ENCODE measurements at places on chromosomes 5 and 9.

DNA sequence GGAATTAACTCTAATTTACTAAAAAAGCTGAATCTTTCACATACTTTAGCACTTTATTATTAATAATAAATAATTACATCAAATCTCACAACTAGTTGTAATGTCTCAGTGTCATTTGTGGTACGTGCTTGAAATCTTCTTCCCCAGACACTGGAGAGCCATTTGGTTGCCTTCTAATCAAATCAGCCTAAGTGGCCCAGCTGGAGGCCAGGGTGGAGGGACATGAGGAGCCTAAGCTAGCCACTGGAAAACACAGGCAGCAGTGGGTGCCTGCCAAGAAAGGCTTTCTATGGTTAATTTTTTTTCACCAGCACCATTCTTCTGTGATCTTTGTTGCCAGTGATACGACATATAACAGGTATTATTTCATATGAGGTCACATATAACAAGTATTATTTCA is 117.0 kb downstream of the ERCC6L2 start:
- DNase-seq, result no peak

DNA sequence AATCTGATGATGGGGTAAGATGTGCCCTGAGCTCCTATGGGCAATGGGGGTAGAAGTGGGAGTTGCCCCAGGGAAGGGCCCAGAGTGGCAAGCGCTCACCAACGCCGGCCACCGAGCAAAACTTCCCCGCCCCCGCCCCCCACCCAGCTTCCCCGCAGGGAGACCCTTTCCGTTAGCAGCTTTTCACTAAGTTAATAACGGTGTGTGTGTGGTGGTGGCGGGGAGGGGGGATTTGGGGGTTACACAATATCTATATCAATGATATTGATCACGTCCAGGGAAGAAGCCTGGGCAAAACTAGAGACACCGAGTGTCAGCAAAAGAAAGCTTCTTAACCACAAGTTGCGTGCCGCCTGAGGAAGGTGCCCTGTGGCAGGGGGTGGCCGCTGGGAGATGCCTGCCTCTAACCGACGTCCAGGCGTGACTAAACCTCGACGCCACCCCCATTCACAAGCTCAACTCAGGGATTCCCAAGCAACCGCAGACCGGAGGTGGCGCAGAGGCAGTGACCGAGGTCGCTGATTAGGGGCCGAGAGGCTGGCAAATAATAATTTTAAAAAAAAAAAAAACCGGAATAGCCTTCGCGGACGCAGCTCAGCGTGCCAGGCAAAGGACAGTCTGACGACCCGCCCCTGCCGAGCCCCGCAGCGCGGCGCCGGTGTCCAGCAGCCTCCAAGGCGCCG is 222.6 kb downstream of the MEF2C start:
- DNase-seq, result peak; percentile 66

DNA sequence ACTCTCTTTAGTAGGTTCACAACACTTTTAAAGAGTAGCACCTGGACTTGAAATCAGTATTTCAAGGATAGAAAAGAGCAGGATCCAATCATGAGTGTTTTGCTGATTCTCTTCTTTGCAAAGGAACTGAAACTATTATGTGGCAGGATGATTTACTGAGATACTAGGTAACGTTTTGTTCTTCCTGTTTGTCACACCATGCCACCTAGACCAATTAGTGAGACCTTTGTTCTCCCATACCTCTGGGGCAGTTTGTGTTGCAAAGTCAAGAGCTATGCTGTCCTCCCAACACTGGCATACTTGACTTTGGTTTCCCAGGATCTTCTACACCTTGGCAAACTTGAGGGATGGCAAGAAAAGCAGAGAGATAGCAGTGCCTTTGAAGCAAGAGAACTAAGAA is 43.4 kb downstream of the PPP1R2B start:
- DNase-seq, result no peak

DNA sequence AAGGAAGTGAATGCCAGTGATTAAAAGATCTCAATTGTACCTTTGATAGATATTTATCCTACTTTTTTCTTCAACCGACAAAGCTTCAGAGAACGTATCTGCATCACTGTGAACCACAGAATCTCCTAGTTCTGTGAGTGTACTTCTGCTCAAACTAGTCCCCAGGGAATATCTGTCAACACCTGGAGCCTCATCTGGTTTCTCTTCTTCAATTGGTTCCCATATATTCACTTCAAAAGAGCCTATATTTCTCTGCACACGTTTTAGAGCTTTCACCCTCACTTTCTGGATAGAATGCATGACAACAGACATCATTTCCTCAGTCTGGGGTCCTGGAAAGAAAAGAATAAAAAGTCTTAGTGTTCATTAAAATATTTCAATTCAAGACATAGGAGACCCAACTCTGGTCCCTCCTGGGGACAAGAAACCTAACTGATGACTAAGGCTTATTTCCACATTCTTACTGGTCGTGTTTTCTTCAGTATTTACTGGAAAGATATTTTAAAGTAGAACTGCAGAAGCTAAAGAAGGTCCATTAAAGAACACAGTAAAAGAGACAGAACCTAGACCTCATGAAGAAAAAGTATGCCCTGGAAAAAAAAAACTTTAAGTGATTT is 64.3 kb downstream of the CPLANE1 start:
- no peak for DNase-seq

DNA sequence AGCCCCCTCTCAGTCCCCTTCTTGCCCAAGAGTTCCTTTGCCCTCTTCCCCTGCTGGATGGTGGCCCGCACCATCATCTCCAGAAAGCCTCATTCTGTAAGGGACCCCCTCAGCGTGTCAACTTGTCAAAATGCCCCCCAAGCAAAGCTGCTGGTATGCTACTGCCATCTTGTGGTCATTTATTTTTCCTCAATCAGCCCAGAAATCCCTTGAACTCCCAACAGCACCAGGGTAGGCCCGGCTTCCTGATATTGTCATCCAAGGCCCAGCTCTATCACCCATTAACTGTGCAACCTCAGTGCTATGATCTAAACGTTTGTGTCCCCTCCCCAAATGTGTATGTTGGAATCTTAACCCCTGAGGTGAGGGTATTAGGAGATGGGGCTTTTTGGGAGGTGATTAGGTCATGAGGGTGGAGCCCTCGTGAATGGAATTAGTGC is 53.2 kb upstream of the FBXW11 start:
- peak; percentile 43 for DNase-seq

- DNase-seq, result no peak
Measured at GRCh38 chr5:143275512-143276363, 127.7 kb downstream of the NR3C1 start.

DNA sequence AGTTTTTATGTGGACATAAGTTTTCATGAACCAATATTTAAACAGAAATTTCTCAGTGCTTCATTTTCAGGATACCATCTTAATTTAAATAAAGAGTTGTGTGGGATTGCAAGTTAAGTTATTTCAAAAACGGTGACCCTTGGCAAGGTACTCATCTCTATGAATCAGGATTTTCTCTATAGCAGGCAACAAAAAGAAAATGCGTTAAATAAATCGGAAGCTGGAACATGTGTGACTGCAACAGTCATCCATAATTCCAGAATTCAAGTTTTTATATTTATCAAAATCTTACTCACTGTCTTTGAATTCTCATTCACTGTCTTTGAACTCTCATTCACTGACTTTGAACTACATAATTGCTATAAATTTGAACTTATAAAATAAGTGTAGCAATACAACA is 5.8 kb upstream of the RECK start:
- peak; percentile 59 for DNase-seq

DNA sequence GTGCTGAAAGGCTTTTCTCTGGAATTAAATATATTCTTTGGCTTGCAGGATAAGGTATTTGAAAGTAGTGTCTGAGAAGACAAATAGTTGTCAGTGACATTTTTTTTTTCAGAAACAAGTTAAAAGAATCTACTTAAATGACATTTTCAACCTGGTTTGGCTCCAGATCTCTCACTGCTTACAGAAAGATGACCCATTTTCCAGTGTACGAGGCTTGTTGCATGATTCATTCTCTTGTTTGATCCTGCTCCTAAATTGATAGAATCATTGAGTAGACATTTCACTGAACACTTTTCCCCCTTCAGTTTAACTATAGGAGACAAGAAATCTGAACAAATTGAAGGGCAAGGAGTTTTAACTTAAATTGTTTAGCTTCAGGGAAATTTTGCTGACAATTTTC is 546.1 kb downstream of the ZNF608 start:
- DNase-seq, result peak; percentile 6

GRCh38 chr5:138243794-138244193 is 30.6 kb downstream of the GFRA3 start:
- peak; percentile 10 for DNase-seq

DNA sequence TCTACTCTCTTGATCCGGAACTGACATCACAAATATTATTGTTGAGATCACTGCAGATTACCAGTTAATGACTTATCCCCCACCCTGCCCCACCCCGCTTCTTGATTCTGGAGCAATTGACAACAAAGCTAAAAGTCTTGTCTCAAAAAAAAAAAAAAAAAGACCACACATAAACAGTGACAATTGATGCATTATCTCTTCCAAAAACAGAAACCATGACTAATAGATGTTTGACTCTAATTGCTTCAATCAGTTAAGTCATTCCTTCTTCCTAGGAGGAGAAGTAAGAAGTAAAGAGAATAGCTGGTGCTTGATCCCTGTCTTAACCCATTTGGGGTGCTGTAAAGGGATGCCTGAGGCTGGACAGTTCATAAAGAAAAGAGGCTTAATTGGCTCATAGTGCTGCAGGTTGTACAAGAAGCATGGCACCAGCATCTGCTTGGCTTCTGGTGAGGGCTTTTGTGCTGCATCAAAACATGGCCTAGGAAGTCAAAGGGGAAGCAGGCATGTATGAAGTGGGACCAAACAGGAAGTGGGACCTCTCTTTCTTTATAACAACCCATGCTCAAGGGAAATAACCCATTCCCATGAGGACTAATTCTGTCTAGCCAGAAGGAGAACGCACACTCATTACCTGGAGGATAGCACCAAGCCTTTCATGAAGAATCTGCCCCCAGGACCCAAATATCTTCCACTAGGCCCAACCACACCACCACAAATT is 158.7 kb downstream of the TMEM167A start:
- DNase-seq, result no peak

DNA sequence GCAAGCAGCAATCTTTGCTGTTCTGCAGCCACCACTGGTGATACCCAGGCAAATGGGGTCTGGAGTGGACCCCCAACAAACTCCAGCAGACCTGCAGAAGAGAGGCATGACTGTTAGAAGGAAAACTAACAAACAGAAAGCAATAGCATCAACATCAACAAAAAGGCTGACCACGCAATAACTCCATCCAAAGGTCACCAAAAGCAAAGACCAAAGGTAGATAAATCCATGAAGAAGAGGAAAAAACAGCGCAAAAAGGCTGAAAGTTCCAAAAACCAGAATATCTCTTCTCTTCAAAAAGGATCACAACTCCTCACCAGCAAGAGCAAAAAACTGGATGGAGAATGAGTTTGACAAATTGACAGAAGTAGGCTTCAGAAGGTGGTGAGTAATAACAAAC is 23.4 kb downstream of the FRMD3 start:
- DNase-seq, result no peak

GRCh38 chr5:10519729-10520128 is 44.1 kb upstream of the ANKRD33B start:
- DNase-seq, result no peak

DNA sequence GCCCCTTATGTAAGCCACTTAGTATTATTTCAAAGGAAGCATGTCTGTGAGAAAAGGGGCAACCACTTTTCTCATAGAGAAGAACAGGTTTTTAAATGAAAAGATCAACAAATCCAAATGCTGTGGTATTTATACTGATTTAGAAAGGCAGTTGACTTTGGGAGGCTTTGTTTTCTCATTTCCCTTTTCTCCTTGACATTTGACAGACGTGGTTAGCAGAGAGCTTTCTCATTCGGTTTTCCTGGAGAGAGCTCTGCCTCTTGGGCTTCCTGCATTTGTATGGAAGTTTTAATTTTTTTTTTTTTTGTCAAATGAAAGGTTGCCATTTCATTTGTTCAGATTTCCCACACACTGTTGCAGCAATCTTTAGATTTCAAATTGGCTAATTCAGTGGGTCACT is 62.5 kb downstream of the EXOSC2 start:
- DNase-seq, result no peak
